K562 (cell line): ENCODE measurements at places on chromosomes 12 and 14. TPM values are rescaled to one million over a fixed set of nuclear protein-coding genes. Genes with fewer than 3 reads are reported as not detected.

DNA sequence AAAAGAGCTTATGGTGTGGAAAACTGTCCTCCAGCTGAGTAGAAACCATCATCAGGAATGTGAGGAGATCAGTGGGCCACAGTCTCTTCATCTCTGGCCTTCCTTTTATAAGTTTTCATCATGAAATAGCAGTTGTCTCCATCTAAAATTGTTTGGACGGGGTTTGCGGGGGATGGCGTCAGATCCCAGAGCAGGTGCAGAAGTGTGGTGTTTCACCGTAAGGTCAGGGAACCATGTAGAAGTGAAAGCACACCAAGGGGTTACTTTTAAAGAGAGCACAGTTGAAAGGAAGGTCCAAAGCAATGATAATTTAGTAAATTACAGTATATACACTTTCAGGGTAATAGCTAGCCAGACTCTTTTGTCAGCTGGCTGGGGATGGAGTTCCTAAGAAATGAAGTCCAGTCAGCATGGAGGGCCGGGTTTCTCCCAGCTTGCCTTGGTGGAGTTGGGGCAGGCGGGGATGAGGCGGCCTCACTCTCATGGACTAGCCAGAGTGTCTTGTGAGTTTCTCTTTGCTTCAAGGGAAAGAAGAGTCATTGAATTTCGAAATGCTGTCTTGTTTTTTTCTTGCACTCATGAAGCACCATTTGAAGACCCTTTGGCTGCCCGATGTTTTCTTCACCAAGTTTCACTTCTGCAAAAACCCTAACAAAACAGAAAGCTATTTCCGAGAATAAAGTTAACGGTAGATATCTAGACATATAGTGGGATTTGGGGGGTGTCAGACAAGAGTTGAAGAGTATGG lies 100.6 kb downstream of the ETV6 start:
- no peaks in the 10 kb centered on the region for H3K36me3 ChIP-seq
- peaks cover 11% of the 10 kb centered on the region; the same call in 2 of the 3 replicates for H3K4me1 ChIP-seq
- no peak overlapping the region for H3K27ac ChIP-seq
- no peak for DNase-seq
- no peaks in the 10 kb centered on the region for H3K27me3 ChIP-seq

- no peaks in the 10 kb centered on the region for H3K4me1 ChIP-seq
- DNase-seq: no peak
- H3K4me3 ChIP-seq: no peak overlapping the region
Observed at GRCh38 chr12:87930033-87930432, 99.2 kb downstream of the C12orf50 start.

The FBXL14 gene
- polyA plus RNA-seq: 6.3 and 7.6 TPM in 2 replicates

The PRH2 gene
- 0.81 TPM in 1 of 2 replicates, not detected in the other for polyA plus RNA-seq

GRCh38 chr12:22361785-22362184 lies 27.3 kb upstream of the ST8SIA1 start:
- no peaks in the 10 kb centered on the region for H3K4me1 ChIP-seq
- H3K27ac ChIP-seq: no peak overlapping the region
- H3K36me3 ChIP-seq: no peaks in the 10 kb centered on the region
- no peaks in the 10 kb centered on the region for H3K27me3 ChIP-seq
- no peak for DNase-seq
- H3K4me3 ChIP-seq: no peak overlapping the region
